ENCODE measurements at places on chromosomes 13 and 19.
A peak's percentile ranks its signal among the peaks of the same experiment; 100 is the strongest.

GRCh38 chr19:4981681-4981958 is 12.7 kb downstream of the KDM4B start:
- no peak for DNase-seq

GRCh38 chr19:3783660-3784584 is 2.3 kb downstream of the MATK start:
- DNase-seq: peak; percentile 39

- no peak for DNase-seq
Observed at GRCh38 chr19:34135054-34135800, 37.1 kb upstream of the LSM14A start.

DNA sequence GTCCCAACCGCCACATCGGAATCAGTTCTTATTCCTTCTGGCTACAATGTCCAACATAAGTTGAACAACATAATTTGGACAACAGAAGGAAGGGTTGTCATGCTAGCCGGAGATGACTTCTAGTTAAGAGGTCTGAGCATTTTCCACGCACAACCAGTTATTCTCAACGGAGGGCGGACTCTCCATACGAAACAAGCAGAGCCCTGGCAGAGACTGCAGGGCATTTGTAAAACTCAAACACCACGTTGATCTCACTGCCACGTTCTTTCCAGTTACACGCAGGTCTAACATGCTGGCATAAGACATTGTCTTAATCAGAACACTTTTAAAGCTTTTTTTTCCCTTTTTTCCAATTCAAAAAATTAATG is 38.3 kb upstream of the DCUN1D2 start:
- no peak for DNase-seq

DNA sequence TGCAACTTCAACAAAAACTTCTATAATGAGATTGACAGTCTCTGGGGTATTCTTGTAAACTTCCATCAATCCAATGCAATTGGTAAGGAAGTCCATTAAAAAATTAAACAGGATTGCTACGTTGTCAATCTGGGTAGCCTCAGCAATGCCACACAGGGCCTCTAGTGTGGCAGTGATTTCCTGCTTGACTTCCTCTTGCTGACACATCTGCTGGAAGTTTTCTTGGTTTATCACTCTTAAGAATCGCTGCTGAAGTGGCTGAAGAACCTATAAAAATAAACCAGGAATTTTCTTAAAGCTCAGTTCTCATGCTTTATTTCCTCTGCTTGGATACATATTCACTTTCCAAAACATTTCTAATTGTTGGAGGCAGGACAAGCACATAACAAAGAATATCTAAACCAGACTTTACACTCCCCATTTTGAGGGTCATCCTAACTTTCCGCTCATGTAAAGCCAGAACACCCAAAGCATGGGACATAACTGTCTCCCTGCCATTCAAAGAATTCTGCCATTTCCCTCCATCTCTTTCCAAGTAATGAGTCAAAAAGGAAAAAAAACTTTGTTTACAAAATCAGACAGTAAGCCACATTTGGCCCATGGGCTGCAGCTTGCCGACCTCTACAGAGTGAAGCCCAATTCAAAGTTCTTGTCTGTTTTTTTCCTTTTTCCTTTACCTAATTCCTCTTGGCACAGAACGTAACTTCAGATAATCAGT is 23.2 kb upstream of the EEF1AKMT1 start:
- no peak for DNase-seq

DNA sequence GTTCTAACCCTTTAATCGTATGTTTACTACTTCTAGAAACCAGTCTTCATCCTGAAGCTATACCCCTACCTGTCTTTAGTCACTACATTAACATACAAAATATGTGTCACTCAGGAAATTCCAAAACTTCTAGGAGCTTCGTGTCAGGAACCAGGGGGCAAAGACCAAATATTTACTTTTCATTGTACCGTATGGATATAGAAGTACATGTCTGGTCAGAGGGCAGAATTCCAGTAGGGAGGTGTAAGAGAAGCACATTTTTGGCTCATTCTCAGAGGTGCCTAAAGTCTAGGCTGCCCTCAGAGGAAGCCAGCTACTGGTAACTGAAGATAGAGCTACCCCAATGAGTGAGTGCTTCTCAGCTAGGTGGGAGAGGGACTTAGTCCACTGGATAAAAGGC is 320.7 kb downstream of the DIAPH3 start:
- DNase-seq: no peak

DNA sequence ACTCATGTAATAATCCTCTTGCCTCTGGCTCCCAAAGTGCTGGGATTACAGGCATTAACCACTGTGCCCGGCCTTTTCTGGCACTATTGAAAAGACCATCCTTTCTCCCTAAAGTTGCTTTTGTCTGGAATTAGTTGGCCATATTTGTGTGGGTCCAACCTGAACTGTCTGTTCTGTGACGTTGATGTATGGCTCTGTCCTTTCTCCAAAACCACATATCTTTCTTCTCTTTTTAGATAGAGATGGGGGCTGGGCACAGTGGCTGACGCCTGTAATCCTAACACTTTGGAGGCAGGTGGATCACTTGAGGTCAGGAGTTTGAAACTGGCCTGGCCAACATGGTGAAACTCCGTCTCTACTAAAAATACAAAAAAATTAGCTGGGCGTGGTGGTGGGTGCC is 17.9 kb downstream of the DNM2 start:
- no peak for DNase-seq

- DNase-seq: no peak
Observed at GRCh38 chr13:28047757-28048388, 52.5 kb downstream of the FLT3 start.

GRCh38 chr13:31625115-31625514 is 114.2 kb upstream of the RXFP2 start:
- no peak for DNase-seq

DNA sequence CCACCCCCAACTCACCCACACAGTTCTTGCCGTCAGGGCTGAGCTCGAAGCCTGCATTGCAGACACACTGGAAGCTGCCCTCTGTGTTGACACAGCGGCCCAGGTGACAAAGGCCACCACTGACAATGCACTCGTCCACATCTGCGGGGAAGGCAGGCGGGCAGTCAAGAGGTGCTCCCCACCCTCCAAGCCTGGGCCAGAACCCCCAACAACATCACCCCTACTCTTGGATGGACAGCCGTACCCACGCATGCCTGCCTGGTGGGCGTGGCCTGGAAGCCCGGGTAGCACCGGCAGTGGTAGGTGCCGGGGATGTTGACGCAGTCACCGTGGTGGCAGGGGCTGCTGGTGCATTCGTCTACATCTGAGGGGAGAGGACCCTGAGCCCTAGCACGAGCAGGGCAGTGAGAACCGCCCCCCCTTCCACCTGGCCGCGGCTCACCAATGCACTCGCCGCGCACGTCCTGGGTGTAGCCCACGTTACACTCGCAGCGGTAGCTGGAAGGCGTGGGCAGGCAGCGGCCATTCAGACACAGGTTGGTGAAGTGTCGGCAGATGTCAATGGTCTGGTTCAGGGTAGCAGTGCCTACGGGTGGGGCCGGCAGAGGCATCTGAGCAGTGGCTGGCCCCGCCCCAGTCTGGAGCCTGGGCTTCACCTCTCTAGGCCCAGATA is 13.3 kb downstream of the FBN3 start:
- DNase-seq: no peak

DNA sequence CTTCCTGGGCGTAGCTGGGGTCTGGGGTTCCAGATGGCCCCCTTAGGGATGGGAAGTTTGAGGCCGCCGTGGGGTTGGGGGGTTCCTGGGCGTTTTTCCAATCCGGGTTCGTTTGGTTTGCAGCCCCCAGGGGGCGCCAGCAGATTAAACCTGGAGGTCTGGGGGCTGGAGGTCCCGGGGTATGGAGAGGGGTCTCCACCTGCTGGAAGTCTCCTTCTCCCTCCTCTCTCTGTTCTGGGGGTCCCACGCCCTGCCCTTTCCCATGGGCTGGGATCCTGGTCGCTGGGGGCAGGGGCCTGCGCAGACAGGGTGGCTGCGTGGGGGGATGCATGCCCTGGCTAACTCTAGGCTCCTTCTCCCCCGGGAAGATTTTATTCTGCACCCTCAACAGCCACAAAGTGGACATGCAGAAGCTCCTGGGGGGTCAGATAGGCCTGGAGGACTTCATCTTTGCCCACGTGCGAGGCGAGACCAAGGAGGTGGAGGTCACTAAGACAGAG is 899 bp downstream of the GIPC3 start:
- DNase-seq: peak; percentile 33

DNA sequence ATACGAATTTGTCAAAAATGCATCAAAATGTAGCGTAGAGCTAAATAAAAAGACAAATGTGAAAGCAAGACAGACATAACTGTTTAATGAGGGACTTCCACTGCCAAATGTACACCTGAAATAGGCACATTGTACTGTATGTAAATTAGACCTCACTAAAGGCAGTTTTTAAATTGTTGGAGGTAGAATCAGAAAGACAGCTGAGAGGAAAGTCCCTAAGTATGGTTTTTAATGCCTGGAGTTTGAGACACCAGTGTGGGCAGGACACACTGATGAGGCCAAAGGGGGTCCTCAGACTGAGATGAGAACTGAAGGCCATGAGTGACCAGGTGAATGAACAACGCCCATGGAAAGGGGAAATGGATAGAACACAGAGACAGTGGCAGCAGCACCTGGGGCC is 22.9 kb downstream of the MED26 start:
- no peak for DNase-seq

DNA sequence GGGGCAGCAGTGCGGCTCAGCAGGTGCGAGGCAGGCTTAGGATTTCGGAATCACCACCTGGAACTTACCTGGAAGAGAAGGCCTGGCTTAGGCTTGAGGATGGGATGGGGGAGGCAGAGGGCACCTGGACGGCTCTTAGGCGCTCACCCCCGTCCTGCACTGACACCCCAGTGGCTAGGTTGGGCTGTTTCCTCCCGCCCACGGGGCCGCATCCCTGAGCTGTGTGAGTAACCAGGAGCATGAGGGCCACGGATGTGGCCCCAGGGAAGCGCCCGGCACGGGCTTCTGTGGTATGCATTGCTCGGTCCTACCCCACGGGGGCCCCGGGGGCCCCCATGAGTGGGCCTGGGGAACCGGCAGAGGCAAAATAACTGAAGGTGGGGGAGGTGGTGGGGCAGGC is 2.4 kb upstream of the NKPD1 start:
- no peak for DNase-seq

DNA sequence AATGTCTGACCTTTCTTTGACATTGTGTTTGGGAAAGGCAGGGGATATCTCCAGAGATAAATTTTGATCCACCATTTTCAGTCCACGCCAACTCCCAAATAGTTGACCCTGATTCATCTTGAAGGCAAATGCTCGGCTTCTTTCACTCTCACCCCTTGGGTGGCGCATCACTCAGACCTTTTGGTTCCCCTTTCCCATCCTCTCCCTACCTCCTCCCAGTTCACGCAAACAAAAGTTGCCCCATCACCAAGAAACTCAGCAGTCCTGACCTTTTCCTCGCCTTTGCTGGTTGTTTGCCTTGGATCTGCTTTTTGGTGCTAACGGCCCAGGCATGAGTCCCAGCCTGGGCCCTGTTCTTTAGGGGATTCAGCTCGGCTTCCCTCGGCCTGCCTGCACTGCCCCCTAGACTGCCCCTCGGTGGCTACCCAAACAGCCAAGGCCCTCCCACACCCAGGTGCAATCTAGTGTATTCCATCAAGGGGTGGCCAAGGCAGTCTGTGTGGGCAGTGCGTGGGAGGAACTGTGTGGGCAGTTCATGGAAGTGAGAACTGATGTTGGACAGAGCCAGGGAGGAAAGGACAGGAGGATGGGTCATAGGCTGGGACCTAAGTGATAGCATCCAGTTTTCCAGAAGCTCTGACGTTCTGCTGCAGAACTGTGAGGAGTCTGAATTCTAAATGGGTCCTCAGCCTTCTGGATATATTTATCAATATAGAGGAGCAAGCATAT is 255.7 kb downstream of the DLEU7 start:
- no peak for DNase-seq

DNA sequence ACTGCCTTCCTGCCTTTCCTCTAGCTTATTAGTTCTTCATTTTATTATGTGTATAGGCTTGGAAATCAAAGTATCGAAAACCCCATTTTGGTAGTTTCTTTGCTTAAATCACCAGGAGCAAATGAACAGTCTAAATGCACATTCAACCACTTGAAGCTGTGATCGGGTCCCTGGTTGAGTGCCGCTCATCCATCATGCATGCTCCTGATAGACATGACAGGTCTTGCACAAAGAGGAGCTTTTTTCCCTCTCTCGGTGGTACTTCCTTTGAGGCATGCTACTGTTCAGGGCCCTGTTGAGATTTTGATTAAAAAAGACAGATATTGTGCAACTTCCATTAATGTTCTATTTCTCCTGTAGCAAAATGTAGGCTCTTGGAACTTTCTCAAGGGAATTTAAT is 185.8 kb downstream of the OLFM4 start:
- no peak for DNase-seq

DNA sequence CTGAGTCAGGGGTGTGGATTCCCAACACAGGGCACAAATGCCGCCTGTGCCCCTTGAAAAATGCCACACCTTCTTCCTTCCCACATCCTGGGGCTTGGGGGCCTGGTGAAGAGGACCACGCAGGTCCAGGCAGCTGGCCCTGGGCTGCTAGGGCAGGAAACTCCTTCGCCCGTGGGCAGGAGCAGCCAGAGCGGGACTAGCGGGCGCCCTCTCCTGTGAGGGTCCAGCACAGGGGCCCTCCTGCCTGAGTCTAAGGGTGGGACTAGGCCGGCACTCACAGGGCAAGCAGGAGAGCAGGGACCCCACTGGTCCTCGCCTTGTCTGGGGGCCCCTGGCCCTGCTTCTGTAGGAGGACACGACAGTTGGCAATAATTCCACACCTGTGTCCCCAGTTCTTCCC is 7.5 kb upstream of the CEBPA start:
- no peak for DNase-seq

DNA sequence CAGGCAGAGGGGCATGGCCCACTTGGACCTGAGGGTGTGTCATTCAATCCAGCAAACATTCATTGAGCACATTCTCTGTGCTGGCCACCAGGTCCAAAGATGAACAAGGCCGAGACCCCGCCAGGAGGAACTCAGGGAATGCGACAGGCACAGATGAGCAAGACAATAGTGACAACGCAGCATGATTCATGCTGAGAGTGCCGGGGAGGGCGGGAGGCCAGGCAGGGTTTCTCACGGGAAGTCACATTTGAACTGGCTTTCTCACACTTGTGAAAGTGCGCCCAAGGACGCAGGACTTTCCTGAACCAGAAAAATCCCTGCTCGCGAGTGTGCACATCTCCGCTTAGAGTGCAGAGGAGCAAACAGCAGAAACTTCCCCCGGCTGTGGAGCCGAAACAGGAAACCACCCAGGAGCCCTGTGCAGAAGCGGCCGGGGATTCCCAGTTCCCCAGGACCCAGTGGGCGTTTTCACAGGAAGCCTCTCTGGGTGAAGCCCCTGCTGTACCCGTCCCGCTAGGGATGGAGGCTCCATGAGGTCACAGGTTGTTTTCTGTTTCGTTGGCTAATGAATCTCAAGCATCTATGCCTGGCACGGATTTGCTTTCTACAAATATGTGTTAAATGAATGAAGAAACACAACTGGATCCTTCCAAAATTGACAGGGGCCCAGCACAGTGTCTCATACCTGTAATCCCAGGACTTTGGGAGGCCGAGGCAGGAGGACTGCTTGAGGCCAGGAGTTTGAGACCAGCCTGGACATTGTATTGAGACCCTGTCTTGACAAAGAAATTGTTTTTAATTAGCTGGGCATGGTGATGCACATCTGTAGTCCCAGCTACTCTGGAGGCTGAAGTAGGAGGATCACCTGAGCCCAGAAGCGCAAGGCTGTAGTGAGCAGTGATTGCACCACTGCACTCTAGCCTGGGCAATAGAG is 68.4 kb upstream of the TM9SF2 start:
- DNase-seq: peak; percentile 75
